ENCODE measurements at places on chromosomes 3 and 15. TPM values are rescaled to one million over a fixed set of nuclear protein-coding genes. Genes with fewer than 3 reads are reported as not detected.

DNA sequence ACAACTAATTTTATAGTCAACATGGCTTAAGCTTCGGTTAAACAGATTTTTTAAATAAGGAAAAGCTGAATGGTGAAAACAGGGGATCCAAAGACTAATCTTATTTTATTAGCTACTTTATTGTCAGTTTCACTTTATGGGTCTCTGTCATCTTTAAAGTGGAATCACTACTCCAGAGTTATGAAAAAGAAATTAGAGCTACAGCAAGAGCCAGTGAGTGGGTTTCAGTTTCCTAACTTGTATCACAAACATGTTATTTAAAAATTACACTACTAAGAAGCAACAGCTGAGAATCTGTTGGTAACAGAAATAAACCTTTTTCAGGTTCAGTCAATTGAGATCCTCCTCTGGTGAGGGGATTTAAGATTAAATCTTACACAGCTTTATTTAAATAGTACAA, 10.0 kb downstream of the PHC3 start:
- H3K36me3 ChIP-seq = peaks cover 52% of the 10 kb centered on the region
- no peak for DNase-seq
- peaks cover 57% of the 10 kb centered on the region for H3K4me1 ChIP-seq
- peak overlapping the region; percentile 35 for H3K4me3 ChIP-seq

GRCh38 chr15:75380773-75381172, 12.4 kb upstream of the MAN2C1 start:
- no peak overlapping the region for H3K4me3 ChIP-seq
- H3K36me3 ChIP-seq = peaks cover 52% of the 10 kb centered on the region
- peak overlapping the region; percentile 34 for H3K27ac ChIP-seq
- DNase-seq = no peak

Gene ST8SIA2
- total RNA-seq = not detected

Gene UBE2E1
- total RNA-seq = 79.0 TPM

Measured in activated CD8-positive, alpha-beta T cell treated with anti-CD3 and anti-CD28 coated beads for 36 hours (primary cell).